ENCODE measurements at places on chromosomes 11 and 22.

DNA sequence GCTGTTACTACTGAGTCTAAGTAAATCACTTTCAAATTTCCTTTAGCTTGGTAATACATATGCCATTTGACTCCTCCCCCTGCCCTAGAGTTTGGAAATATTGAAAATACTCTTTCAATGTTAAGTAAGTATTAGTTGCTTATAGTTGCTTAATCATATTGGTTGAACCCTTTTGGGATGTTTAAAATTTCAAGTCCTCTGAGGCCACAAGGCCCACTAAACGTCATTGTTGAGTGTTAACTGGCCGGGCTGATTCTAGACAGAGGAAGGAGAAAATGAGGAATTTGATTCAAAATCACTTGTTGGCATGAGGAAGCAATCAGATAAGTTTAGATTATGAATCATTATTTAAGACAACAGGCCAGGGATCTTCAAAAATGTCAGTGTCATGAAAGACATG, 8.5 kb downstream of the NAV2 start:
- DNase-seq, result no peak

DNA sequence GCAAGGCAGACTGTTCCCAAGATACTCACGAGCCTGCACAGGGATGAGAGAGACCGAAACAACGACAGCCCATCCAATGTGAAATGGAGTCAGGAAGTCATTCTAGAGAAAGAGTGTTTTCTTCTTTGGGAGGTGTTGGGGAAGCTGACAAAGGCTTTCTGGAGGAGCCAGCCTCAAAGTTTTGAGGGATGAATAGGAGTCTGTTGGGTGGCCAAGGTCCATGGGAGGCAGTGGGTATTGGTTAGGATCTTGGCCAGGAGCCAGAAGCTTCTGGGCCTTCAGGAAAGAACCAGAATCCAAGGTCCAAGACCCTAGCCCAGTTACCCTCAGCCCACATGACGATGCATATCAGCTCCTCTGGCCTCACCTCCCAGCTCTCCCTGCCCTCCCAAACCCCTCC, 59.9 kb upstream of the SHISAL1 start:
- DNase-seq, result no peak

DNA sequence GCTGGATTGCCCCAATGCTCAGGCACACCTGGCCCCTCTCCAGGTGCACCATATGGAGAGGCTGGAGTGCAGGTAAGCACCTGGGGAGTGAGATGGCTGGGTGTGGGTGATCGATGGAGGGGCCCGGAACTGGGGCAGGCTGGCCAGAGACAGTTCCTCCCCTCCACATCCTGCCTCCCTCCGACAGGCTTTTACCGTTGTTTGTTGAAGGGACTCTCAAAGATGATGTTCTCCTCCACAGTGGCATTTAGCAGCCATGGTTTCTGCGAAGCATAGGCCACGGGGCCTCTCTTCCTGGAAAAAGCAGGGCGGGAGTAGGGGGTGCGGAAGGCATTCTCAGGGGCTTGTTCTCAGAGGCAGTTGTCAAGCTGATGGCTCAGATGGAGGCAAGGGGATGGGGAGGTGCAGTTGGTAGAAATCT, 25.9 kb upstream of the KCNJ11 start:
- no peak for DNase-seq

GRCh38 chr11:129814244-129815014, 1.2 kb upstream of the TMEM45B start:
- peak; percentile 6 for DNase-seq

- DNase-seq, result no peak
These were observed 61.4 kb upstream of the LMO2 start for GRCh38 chr11:33953289-33953688.

GRCh38 chr11:9269492-9270013, 4.4 kb upstream of the DENND5A start:
- no peak for DNase-seq

GRCh38 chr11:44627911-44628729, 62.7 kb downstream of the CD82 start:
- DNase-seq, result no peak

DNA sequence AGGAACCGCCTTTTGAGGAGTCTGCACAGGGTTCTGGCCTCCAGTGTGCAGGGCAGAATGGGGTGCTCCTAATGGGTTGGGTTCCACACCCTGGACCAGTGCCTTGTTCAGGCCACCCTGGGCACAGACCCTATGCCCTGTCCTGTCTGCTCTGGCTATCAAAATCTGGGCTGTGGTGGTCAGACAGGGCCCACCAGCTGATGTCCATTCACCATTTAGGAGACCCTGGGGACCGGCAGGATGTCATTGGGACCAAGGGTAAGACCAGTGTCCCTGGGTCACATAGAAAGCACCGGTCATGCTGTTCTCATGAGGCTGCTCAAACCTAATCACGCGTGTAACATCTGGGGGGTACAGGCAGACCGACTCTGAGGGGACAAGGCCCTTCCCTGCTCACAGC, 37.3 kb downstream of the PARVG start:
- no peak for DNase-seq

DNA sequence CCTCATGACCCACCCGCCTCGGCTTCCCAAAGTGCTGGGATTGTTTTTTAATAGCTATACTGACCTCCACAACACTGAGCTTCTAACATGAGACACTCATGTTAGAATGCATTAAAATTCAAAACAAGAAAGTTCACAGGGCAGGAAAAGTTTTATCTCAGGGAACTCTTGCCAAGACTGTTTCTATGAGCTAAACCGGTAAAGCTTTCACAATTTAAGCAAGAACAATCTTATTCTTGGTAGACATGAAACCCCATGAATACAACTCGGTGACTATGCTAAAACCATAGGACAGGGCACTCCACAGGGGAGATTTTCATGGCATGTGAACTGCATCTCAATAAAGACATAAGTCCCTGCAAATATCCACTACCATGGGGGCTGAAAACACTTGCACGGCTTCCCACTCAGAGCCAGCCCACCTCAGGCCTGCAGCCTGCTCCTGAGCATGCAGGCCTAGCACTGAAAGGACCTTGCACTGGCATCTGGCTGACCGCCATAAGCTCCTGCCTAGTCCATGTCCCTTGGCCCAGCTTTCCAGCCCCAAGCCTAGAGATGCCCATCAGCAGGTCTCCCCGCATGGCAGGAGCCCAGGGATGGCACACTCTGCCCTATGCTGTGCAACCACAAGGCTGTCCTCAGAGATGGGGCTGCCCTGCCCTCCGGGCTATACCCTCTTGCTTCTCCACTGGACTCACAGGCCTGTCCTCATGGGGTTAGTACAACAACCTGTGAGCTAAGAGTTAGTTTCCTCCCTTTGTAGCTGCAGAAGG, 58.4 kb downstream of the DGCR2 start:
- DNase-seq, result no peak

GRCh38 chr11:119223856-119224255, 17.7 kb downstream of the CBL start:
- no peak for DNase-seq

- DNase-seq, result peak; percentile 40
These were observed 1.6 kb downstream of the DIXDC1 start for GRCh38 chr11:111938687-111939160.

- no peak for DNase-seq
These were observed 2.2 kb upstream of the NUP160 start for GRCh38 chr11:47850337-47850736.

GRCh38 chr11:75449271-75449670, 16.3 kb upstream of the KLHL35 start:
- DNase-seq, result no peak

- DNase-seq, result no peak
These were observed 40.7 kb upstream of the DKK3 start for GRCh38 chr11:12048936-12049790.

DNA sequence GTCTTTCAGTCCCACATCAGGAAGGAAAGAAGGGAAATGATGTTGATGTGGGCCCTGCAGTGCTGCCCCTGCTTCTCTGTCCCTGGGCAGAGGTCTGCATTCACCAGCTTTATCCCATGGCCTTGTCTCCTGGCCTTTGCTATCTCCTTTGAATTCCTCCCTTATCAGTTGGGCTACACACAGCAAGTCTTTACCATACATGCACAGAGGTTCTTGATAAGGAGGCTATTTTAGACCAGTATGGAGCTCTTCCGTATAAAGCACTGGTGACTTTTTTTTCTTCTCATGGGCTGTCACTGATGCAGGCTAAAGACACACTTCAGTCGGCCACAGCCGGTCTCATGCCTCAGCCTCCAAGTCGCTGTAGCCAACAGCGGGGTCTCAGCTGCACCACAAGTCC, 20.2 kb downstream of the MYO18B start:
- no peak for DNase-seq

- DNase-seq, result no peak
These were observed 216.3 kb upstream of the MTNR1B start for GRCh38 chr11:92753161-92753560.

GRCh38 chr11:88475991-88476418, 138.5 kb upstream of the CTSC start:
- DNase-seq, result no peak

DNA sequence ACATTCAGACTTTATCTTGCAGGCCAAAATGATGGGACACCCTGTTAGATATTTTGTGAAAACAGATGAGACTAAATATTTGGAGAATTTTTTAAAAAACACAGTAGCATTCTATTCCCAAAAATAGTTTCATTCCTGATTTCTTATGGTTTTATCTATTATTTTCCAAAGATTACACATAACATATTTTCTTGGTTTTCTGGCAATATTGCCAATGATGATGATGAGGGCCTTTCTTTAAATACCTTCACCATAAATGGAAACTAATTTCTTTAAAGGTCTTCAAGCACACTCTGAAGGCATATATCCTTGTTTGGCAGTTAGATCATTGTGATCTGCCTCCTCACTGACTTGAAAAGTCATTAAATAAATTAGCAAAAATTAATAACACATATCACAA, 522.3 kb upstream of the LUZP2 start:
- DNase-seq, result no peak

DNA sequence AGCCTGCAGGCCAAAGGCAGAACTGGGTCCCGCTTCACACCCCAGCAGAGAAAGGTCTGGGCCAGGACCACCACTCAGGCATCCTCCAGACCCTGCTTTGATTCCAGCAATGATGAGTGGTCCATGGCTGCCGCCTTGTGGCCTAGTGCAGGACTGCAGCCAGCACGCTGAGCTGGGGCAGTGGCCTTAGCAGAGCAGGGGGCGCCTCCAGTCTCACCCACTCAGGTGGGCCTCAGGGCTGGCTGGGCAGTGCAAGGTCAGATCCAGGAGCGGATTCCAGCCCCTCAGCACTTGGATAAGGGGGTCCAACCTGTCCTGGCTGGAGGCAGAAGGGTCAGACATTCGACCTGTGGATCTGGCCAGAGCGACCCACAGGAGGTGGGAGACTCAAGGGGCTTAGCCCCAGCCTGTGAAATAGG, 9.6 kb upstream of the PDE2A start:
- DNase-seq, result peak; percentile 81

DNA sequence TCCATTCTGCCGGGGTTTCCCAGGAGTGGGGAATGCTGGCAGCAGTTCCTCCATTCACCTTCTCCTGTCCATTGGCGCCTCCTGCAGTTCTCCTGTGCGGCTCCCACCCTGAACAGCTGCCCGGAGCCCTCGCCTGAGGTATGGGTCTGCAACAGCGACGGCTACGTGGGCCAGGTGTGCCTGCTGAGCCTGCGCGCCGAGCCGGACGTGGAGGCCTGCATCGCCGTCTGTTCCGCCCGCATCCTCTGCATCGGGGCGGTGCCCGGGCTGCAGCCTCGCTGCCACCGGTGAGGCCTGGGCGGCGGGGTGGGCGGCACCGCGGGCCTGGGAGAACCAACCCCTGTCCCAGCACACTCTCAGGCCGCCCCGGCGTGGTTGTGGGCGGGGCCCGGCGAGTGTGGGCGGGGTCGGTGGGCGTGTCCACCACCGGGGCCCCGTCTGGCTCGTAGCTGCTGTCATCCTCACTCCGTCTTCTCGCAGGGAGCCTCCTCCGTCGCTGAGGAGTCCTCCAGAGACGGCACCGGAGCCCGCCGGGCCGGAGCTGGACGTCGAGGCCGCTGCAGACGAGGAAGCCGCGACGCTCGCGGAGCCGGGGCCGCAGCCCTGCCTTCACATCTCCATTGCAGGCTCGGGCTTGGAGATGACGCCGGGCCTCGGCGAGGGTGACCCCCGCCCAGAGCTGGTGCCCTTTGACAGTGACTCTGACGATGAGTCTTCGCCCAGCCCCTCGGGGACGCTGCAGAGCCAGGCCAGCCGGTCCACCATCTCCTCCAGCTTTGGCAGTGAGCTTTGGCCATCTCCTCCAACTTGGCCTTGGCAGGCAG, 14.0 kb upstream of the RELT start:
- peak; percentile 90 for DNase-seq

- DNase-seq, result no peak
These were observed 221.2 kb upstream of the BLID start for GRCh38 chr11:122337241-122337640.

- DNase-seq, result peak; percentile 51
These were observed 124.5 kb upstream of the SYT13 start for GRCh38 chr11:45410391-45411227.

- no peak for DNase-seq
These were observed 11.0 kb upstream of the SPTBN2 start for GRCh38 chr11:66739983-66740382.

- DNase-seq, result no peak
These were observed 88.1 kb upstream of the IGLL5 start for GRCh38 chr22:22799561-22799960.

DNA sequence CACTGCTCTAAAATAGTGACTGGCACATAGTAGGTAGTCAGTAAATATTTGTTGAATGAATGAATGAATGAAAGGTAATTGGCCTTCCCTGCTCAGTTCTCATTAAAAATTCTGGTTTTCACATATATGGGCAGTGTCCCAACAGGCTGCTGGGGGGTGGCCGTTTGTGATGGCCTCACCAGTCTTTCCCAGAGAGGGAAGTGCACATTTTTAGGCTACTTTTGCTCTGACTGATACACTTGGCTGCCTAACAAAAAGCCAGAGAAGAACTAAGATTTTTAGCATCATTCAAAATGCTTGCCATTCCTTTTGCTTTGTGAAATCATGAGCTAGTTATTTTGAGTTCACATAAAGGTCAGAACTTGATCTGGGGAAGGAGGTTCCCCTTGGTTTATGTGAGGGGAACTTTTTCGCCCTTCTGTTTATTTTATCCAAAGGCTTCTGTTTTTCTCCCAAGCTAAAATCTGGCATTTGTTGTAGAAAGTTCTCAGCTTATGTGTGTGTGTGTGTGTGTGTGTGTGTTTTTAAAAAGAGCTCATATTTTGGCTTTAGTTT, 83.1 kb downstream of the PTPRJ start:
- no peak for DNase-seq

DNA sequence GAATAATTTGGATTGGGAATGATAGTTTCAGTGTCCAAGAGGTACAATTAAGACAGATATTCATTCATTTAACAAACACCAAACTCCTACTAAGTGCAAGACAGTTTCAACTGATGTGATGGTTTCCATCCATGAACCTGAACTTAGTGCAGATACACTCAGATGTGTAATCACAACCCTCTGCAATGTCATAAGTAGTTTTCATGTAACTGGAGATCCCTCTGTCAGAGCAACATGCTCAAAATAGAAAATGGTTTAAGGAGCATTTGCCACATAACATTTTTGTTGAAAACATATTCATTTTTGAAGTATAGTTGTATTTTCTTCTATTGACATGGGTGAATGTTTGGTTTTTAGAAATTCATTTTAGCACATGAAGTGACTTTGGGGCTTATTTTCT, 16.5 kb upstream of the PKNOX2 start:
- DNase-seq, result no peak
